ENCODE measurements at places on chromosomes 11 and 22.

DNA sequence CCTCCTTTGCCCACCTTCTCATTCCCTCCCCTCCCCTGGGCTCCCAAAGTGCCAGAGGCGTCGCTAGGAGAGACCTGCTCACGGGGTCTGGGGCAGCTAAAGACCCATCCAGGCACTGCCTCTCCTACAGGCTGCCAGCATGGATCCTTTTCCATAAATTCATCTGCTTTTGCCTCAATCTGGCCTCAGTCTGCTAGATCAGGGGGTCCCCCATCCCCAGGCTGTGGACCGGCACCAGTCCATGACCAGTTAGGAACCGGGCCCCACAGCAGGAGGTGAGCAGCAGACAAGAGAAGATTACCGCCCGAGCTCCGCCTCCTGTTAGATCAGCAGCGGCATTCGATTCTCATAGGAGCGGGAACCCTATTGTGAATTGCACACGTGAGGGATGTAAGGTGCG, 12.3 kb downstream of the LTO1 start:
- DNase-seq, result no peak

DNA sequence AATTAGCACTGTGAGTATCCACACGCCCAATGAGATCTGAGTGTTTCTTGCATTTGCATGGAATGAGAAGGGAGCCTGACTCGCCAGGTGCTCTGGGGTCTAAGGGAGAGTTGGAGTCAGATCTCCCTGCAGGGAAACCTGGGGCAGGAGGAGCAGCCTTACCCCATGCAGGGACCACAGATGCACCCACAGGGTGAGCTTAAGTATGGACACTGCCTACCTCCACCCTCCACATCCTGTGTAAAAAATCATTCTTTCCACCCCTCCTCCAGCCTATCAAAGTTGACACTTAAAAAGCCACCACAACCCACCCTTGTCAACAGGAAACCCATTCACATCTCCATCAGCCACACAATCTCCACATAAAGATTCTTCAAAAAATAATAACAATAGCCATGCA, 67.0 kb upstream of the IGLL5 start:
- DNase-seq, result no peak

GRCh38 chr11:74739546-74740270, 8.5 kb upstream of the CHRDL2 start:
- DNase-seq, result no peak

- DNase-seq, result no peak
Observed at GRCh38 chr11:396948-397548, 3.0 kb downstream of the PKP3 start.

DNA sequence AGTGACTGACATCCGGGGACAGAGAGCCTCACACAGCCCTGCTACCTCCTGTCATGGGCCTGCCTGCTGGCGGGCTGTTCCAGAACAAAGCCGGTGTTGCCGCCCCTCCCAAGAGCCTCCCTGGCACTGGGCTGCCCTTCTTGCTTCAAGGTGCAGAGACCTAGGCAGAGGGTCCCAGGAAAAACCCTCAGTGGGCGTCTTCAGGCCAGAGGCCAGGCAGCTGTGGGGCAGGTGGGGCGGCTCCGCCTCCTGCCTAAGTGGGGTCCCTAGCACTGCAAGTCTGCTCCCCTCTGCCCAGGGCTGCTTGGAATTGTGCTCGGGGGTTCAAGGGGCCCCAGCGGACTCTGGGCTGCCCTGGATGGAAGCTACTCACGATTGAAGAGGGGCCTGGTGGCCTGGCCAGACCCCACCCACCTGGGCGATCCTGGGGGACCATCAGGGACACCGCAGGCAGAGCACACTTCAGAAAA, 20.4 kb upstream of the GNB1L start:
- DNase-seq, result no peak

DNA sequence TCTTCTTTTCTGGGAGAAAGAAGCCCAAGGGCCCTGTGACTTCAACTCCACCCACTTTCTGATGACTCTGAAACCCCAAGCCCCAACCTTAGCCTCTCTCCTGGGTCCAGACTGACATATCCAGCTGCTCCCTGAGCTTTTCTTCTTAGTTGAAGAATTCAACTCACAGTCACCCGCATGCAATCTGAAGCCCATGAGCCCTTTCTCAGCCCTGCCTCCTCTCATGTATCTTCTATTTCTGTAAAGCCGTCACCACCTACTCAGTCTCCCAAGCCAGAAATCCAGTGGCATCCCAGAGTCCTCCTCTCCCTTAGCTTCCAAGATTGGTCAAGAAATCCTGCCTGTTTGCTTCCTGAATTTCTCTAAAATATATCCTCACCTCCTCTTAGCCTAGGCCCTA, 7.1 kb upstream of the TMA7B start:
- DNase-seq, result no peak

DNA sequence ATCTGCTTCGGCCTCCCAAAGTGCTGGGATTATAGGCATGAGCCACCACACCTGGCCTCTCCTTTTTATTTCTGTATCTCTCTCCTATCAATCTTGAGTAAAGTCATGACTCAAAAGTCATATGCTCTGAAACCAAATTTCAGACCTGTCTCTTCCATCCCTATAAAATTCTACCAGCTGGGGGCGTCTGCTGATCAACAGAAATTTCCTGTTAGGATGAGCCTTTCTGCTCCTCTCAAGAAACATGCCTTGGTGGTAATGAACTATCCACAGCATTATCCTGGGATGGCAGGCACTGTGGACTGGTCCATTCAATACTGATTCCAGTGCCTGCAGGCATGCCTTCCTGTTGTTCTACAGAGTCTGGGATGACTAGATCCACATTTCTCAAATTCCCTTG, 472.6 kb downstream of the NELL1 start:
- DNase-seq, result no peak

DNA sequence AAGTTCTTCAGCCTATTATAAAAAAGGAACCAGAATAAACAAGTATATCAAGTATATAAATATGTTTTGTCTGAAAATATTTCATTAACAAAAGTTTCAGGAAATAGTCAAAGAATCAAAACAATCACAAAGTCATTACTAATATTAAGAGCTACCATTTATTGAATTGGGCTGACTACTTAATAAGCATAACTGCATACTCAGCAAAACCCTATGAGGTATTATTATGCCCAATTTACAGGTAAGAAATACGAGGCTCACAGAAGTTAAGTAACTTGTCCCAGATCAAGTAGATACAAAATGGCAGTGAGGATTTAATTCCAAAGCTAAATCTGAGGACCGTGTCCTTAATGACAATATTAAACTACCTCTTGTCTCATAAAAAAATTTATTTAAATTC, 52.2 kb downstream of the EIF3M start:
- DNase-seq, result no peak

- no peak for DNase-seq
Observed at GRCh38 chr11:115290479-115290878, 213.7 kb downstream of the CADM1 start.

- no peak for DNase-seq
Observed at GRCh38 chr22:46788441-46789172, 26.2 kb downstream of the TBC1D22A start.

- DNase-seq, result no peak
Observed at GRCh38 chr11:99383648-99384245, 363.0 kb downstream of the CNTN5 start.

- peak; percentile 24 for DNase-seq
Observed at GRCh38 chr22:30196141-30196879, 50.2 kb downstream of the LIF start.

GRCh38 chr11:125941619-125942611, 3.9 kb upstream of the VSIG10L2 start:
- peak; percentile 34 for DNase-seq

Data from stimulated activated CD4-positive, alpha-beta T cell treated with anti-CD3 and anti-CD28 coated beads, Interleukin-1b, Interleukin-23, amount 100 ng/mL, for 1 hour (primary cell).